ENCODE measurements at places on chromosomes 13 and 19.

DNA sequence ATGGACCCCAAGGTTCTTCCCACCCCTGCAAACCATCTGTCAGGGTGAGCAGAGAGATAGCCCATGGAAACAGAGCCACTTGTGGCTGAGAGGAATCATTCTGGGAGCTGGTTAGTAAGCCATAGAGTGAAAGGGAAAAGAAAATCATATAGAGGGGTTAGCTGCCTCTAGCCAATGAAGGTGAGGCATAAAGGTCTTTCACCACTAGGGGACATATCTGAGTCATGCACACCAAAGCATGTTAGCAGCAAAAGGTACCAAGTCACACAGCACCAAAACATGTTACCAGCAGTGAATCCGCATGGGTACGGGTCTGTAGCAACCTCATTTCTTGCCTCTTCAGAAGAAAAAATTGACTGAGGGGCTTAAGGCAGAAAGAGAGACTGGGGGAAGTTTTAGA, 76.7 kb upstream of the ZNF43 start:
- DNase-seq, result no peak

DNA sequence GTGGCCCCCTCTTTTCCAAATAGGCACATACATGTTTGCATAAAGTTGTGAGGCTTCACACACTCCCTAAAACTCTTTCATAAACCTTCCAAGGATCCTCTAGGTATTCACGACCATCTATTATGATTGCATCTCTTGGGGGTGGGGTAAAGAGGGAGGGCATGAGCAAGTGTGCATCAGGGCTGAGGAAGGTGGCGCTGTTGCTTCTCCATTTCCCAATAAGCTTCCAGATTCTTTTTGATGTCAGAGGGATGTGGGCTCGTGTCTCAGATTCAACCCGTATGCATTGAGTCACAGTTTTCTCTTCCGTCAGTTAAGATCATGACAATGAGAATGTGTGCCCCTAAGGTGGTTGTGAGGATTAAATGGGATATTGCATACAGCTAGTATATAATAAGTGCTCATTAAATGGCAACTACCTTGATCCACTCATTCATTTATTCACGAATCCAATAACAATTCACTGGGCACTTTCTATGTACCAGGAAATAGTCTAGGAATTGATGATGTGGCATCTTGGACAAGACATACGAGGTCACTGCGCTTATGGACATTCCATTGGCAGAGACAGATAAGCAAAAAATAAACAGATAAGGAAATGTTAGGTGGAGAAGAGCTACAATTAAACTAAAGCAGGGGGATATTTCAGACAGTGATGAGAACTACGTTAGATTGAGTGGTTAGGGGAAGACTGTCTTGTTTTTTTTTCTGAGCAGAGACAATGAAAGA, 10.3 kb downstream of the CYP2B6 start:
- DNase-seq, result no peak

GRCh38 chr13:93361703-93362102, 135.1 kb downstream of the GPC6 start:
- no peak for DNase-seq

DNA sequence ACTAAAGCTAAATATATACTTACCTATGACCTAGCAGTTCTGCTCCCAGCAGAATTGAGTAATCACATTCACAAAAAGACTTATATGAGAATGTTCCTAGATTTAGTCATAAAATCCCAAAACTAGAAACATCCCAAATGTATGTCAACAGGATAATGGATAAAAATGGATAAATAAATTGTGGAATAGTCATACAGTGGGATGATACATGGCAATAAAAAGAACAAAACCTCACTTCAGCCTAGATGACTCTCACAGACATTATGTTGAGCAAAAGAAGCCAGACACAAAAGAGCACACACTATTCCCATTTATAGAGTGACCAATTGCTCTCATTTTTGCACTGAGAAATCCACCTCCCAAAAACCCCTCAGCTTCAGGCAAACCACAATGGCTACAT, 352.4 kb upstream of the HTR2A start:
- no peak for DNase-seq

DNA sequence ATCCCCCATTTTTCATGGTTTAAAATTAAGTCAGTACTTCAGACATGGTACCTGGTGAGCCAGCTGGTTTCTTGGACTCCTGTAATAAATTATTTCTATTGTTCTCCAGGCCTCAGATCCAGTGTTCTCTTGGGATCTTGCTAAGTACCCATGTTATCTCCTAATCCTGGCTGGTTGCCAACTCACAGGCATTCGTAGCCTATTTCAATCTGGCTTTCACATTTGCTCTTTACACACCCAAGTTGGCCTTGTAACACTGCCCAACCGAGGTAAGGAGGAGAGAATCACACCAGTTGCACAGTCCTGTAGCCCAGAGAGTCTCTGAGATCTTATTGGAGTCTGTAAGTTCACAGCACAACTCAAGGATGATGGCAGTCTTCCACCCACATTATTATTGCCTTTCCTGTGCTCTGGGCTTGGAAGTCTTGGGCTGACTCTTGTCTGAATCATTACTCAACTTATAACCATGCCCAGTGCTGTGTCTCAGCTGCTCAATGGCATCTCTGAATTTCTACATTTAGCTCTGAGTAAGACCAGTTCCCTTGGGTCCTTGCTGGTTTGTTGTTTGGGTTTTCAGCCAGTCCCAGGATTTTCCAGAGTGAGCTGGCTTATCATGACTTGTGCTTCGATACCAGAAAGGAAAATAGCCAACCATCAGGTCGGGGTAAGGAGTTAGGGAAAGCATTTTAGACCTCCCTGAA, 76.6 kb upstream of the KLF12 start:
- no peak for DNase-seq

- DNase-seq, result no peak
Observed at GRCh38 chr13:47454986-47455385, 546.1 kb downstream of the SUCLA2 start.

DNA sequence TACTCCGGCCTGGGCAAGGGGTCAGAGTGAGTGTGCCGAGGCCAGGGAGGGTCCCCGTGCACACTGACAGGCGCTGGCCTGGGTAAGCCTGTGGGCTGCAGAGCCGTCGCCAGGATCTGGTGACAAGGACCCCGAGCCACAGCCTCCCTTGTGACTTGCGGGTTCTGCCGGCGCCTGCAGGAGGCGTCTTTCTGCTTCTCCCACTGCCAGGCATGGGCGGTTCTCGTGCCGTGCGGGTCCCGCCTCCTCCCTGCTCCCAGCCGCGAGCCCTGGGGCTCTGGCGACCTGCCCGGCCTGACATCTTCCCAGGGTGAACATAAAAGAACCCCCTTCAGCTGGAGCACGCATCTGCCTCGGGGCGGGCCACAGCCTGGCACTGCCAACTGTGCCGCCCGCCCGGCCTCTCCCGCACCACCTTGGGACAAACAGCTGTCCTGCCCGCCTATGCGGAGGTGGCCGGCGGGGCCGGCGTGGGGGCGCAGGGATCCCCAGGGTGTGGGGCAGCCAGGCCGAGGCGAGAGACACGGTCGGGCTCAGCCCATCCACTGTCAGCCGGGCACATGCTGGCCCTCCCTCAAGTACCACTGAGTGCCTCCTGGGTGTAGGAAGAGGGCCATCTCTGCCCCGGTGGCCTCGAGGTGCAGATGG, 1.5 kb upstream of the HCN2 start:
- DNase-seq, result peak; percentile 82

GRCh38 chr19:33075519-33075918, 5.5 kb upstream of the GPATCH1 start:
- no peak for DNase-seq

DNA sequence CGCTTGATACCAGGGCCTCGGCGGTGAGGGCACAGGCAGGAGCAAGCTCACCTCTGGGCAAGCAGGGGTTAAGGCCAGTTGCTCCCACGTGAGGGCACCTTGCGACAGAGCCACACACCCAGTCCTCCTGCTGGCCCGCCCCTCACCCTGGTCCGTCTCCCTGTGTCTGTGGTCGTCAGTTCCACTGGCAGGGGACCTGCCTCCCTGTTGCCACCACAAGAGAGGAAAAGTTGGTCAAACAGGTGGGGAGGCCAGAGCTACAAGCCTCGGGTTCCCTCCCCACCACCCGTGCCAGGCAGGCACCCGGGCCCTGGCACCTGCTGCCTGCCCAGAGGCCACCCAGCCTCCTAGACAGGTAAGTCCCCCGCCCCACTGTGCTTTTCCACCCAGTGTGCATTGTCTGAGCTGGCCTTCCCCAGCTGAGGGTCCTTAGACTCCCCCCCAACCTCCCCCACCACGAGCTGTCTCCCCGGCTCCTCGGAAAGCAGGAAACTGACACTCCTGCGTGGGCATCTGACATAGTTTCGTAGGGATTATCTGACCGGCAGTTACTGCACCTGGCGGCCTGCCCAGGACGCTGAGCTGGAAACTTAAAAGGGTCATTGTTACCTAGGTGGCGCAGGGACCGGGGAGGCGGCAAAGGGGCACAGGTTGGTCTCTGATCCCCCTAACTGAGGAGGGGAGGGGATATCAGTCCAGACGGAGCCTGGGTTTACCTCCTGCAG, at the start of gene TJP3:
TJP3 (plus strand) TSS at position 178 of the 725 bp plus-strand sequence. CDS start 20,049 bp downstream, outside the sequence.
- no peak for DNase-seq

DNA sequence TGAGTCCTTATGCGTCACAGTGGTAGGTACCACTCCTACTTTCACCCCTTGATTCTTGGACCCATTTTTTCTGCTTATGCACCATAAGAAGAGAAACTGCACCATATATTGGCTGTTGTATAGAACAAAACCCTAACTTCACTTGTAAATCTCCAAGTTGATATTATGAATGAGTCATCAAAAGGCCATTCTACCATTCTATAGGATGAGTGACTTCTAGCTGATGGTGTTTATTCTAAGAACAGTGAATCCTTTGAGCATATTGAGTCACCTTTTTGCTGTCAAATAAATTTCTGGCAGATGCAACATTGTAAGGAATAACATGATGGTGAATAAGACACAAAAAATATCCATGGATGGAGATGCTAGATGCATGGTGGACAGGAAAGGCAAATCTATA, 57.7 kb downstream of the POLR1D start:
- no peak for DNase-seq

DNA sequence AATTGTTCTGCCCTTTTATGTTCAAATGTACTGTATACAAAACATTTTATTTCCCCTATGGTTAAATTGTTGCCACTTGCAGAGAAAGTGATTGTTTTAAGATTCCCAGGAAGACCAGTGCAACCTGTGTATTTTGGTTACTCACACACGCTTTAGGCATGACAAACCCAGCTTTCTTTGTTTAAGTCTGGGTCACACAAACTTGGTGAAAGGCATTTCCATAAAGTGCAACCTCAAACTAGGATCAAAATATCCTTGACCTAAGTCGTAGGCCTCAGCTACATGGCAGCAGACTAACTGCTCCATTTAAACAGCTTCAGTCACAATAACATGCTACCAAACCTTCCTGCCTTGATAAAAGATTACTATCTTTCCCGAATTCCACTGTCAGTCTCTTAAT, 639.0 kb upstream of the PRR20A start:
- no peak for DNase-seq

GRCh38 chr19:30046522-30046921, 104.5 kb downstream of the URI1 start:
- no peak for DNase-seq

Data from femur (tissue), 1 donor.